Astrocyte (in vitro differentiated cells and primary cell): ENCODE measurements at places on chromosomes 16 and 17. TPM values are rescaled to one million over a fixed set of nuclear protein-coding genes. Genes with fewer than 3 reads are reported as not detected.
A peak's percentile ranks its signal among the peaks of the same experiment; 100 is the strongest.

DNA sequence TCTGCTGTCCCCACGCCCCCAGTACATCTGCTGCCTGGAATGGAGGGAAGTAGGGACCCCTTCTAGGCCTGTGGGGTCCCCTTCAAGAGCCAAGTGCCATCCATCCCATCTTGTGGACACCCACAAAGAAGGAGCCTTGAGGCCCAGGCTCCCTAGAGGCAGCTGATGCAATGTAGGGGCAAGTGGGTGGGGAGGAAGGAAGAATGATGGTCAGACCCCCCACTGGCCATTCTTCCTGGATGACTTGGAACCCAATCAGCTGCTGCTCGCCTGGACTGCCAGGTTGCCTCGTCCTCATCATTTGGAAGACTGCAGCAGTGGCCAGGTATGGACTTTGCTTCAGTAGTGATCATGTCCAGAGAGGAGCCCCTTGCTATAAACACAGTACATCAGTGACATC lies 48.9 kb downstream of the SMPD3 start:
- no peak overlapping the region for H3K27ac ChIP-seq
- no peaks in the 10 kb centered on the region for H3K36me3 ChIP-seq
- peaks cover 23% of the 10 kb centered on the region for H3K4me1 ChIP-seq
- no peaks in the 10 kb centered on the region for H3K27me3 ChIP-seq

- H3K4me1 ChIP-seq: peaks cover 27% of the 10 kb centered on the region
- no peaks in the 10 kb centered on the region for H3K27me3 ChIP-seq
- H3K27ac ChIP-seq: peak overlapping the region; percentile 79
- no peak overlapping the region for H3K4me3 ChIP-seq
- H3K36me3 ChIP-seq: peaks cover 5% of the 10 kb centered on the region
Measured at GRCh38 chr17:82598256-82599119, 49.8 kb downstream of the WDR45B start.

DNA sequence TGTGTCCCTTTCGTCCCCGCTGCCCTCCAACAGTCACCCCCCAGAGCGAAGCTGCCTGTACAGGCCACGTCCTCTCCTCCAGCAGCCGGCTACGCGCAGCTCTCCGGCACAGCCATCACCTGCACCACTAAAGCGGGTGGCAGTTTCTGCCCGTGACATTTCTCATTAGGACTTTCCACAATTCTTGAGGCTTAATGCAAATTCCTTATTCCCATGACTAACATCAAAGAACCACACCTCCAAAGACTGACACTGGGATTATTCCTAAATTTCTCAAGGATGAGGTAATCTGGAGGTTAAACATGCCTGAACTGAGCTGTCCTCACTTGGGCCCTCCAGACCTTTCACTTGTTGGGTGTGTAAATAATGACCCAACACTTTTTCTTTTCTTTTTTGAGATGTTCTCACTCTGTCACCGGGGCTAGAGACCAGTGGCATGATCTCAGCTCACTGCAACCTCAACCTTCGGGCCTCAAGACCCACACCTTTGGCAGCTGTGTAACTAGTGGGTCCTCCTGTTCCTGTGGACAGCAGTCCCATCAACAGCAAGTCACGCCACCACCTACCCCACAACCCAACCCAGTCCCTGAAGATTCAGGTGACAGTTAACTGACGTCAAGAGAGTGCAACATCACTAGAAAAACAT lies 11.7 kb downstream of the ANKRD11 start:
- no peaks in the 10 kb centered on the region for H3K27me3 ChIP-seq
- H3K4me3 ChIP-seq: no peak overlapping the region
- H3K27ac ChIP-seq: peak overlapping the region; percentile 72
- H3K36me3 ChIP-seq: no peaks in the 10 kb centered on the region
- H3K4me1 ChIP-seq: peaks cover 38% of the 10 kb centered on the region

ZFPM1 gene
- 8.0 and 8.6 TPM in 2 replicates for total RNA-seq

SYT17 gene
- 2.5 and 4.8 TPM in 2 replicates for total RNA-seq
